ENCODE measurements at places on chromosomes 2 and 18.
A peak's percentile ranks its signal among the peaks of the same experiment; 100 is the strongest.

DNA sequence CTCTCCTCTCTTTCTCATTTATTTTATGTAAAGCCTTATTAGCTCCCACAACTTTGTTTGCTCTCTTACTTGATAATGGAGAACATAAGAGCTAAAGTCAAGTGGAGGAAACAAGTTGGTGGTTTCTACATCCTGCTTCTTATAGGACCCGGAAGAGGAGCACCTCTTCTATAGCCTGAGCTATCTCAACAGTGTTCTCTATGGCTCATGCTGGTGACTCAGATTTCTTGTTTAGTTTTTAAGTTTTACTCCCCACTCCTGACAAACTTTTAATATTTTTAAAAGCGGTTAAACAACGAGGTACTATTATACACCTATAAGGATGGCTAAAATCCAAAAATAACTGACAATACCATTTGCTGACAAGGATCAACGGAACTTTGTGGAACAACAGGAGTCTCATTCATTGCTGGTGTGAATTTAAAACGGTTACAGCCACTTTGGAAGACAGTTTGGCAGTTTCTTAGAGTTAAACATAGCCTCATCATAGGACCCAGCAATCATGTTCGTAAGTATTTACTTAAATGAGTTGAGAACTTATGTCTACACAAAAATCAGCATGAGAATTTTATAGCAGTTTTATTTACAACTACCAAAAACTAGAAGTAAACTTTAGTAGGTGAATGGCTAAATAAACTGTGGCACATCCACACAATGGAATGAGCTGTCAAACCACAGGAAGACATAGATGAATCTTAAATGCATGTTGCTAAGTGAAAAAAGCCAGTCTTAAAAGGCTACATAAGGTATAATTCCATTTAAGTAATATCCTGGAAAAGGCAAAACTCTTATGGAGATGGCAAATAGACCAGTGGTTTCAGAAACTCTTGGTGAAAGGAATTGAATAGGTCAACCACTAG is 12.7 kb upstream of the CDC42EP3 start:
- no peak for DNase-seq

- no peak for DNase-seq
These were observed 87.8 kb downstream of the HDAC4 start for GRCh38 chr2:239312741-239313667.

GRCh38 chr2:45688479-45689298 is 37.2 kb downstream of the PRKCE start:
- no peak for DNase-seq

DNA sequence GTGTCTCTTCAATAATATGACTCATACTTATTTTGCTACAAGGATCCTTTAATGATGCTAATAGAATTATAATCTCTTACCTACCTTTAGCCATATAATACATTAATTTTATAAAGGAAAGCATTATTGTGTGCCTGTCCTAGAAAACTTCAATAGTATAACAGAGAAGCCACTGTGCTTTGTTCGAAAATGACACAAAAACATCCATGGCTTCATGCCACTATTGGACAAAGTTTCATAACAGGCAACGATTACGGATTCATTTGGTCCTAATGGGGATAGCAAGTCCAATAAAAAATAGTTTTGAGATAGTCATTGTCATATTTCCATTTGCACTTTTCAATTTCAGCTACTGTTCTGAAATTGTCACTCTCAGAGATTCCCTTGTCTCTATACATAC is 52.5 kb upstream of the CCDC150 start:
- DNase-seq: no peak

DNA sequence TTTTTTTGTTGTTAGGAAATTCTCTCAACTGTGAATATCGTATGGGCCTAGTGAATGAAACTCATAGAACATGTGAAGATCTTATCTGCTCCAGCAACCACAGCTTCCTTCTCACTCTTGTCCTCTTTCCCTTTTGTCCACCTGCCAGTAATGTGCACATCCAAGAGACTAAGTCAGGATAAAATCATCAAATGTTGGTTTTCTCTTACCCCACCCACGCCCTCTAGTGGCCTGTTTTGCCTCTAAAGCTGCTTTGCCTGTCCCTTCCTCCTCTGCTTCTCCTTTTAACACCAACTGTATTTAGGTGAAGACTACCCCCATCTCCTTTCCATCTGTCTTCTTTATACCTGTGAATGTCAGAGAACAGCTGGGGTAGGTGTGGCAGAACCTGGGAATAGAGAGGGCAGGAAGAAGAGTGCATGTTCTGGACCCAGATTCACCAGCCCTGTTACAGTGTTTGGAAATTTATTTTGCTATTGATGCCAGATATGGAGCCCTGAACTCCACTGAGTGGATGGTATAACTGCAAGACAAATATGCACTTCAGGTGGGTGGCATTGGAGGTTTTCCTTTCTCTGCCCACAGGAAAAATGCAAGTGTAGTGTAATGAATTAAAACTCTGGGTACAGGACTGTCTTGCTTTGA is 8.4 kb upstream of the MGAT5 start:
- DNase-seq: peak; percentile 87

GRCh38 chr2:109013051-109013450 is 24.0 kb upstream of the EDAR start:
- DNase-seq: no peak

- no peak for DNase-seq
These were observed 21.8 kb upstream of the NT5C1B start for GRCh38 chr2:18611184-18611583.

DNA sequence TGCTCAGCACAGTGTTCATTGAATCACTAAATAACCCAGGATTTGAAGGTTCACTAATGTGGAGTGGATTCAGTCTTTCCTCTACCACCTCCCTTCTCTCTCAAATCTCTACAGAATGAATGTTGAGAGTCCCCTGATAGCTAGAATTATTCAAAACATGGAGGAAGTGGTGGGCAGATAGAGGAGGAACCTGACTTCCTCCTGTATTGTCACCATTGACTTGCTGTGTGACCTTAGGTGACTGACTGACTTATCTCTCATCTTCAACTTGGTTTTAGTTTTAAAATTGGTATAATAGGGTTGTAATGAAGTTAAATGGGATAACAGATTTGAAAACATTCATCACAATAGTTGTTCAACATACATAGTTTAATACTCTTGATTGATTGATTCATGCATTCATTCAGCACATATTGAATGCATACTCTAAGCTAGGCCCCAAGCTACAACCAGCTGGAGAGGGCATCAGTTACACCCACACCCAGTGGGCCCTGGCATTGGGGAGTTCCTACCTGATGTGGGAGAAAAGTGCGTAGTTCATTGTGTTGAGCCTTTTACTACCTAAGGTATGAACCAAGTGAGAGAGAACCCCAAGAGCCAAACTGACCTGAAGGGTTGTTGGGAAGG is 96.0 kb downstream of the WDR7 start:
- DNase-seq: no peak

- no peak for DNase-seq
These were observed 183.0 kb upstream of the REV1 start for GRCh38 chr2:99672766-99673350.

DNA sequence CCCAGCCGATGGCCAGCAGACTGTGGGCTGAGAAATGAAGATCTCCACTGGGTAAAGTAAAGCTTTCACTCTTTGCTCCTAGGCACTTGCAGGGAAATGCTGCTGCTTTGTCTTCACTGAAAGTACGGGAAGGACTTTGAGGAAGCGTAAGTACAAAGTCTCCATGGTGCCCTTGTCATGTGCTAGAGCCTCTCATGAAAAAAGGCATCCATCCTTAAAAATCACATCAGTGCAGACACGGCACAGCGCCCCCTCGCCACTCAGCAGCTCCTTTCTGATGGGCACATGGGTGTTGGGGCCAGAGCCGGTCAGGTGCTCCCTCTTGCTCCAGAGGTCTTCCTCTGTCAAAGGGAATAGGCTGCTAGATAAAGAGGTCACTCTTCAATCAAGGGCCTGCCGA is 109.0 kb upstream of the STPG4 start:
- DNase-seq: no peak

- peak; percentile 74 for DNase-seq
These were observed 6.4 kb downstream of the SALL3 start for GRCh38 chr18:78986018-78986481.

- peak; percentile 92 for DNase-seq
These were observed 18.3 kb upstream of the SLC35F6 start for GRCh38 chr2:26745609-26746327.

- DNase-seq: no peak
These were observed 11.1 kb upstream of the NT5DC4 start for GRCh38 chr2:112709703-112710102.

- DNase-seq: no peak
These were observed 8.4 kb upstream of the MSH6 start for GRCh38 chr2:47774567-47774966.

GRCh38 chr18:57931038-57931437 is 113.0 kb upstream of the NEDD4L start:
- no peak for DNase-seq

DNA sequence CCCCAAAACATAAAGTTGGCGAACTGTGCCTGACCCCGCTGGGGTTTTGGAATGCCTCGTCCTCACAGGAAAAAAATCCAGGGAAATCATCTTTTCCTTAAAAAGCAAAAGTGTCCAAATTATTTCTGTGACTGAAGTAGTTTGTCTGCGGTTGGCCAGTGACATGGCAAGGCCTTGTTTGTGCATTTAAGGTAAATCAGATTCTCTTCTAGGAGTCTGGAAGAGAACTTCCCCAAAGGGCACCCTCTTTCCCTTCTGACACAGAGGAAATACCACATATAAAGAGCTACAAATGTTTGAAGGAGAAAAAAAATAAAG is 737 bp upstream of the CYB5A start:
- DNase-seq: no peak
